ENCODE measurements at places on chromosomes 7 and 10.

DNA sequence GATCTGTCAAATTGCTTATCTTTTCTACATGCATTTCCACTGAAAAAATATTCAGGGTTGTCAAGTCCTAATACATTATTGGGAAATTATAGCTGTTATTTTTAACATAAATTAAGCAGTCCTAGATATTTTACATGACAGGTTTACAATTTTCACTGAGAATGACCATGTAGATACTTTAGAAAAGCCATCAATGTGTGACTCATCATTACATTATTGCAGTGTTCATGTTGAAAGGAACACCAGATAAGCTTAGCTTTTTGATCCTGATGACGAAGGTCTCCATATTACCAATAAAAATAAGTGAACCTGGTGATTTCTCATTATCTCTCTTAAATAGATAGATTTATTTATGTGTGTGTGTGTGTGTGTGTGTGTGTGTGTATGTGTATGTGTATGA lies 529.5 kb upstream of the PCDH15 start:
- DNase-seq: no peak

- peak; percentile 43 for DNase-seq
Measured at GRCh38 chr10:19815731-19816410, 361 bp upstream of the PLXDC2 start.

GRCh38 chr10:32131388-32131787 lies 75.2 kb upstream of the KIF5B start:
- no peak for DNase-seq

GRCh38 chr10:71584902-71585563 lies 134.5 kb downstream of the C10orf105 start:
- no peak for DNase-seq

GRCh38 chr10:78570633-78571235 lies 498.0 kb upstream of the ZMIZ1 start:
- no peak for DNase-seq

DNA sequence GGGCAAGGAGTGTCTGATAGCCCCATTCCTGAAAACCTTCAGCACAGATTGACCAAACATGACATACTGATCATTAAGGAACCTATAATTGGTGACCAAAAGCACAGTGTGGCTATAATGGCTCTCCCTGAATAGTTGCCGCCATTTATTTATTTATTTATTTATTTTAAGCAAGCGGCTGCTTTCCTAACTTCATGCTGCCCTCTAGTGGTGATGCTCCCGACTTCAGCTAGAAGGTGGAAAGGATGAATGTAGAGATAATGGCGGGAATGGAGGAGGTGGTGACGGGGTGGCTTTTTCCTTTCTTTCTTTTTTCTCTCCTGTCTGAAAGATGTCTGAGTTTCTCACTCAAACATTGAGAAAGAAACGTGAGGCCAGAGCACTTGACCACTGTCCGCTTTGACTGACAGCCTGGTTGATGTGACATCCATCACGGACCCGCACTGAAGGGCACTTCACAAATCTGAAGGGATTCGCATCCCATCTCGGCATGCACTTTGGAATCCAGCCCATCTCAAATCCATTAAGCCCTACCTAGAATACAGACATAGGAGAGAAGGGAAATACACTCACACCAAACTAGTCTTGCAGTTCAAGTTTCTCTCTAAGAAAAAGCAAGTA lies 1090.1 kb downstream of the KCNMA1 start:
- peak; percentile 55 for DNase-seq

- DNase-seq: no peak
Measured at GRCh38 chr7:73892003-73892999, 31.3 kb downstream of the TMEM270 start.

DNA sequence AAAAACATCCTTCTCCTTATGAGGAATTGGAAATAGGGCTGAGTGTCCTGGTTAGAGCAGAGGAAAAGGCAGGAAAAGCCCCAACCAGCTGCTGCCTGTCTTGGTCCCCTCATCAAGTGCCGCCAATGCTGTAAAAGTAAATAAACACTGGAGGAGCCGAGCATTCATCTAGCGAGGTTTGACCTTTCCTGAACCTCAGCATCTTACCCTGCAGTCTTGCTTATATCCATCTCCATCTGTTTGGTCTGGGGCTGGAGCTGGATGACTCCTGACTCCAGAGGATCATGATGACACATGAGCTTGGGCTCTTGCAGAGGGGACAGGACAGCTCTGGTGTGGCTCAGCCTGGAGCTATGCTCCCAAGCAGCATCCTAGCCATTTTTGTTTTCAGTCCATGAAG lies 501.1 kb downstream of the TNS3 start:
- no peak for DNase-seq

DNA sequence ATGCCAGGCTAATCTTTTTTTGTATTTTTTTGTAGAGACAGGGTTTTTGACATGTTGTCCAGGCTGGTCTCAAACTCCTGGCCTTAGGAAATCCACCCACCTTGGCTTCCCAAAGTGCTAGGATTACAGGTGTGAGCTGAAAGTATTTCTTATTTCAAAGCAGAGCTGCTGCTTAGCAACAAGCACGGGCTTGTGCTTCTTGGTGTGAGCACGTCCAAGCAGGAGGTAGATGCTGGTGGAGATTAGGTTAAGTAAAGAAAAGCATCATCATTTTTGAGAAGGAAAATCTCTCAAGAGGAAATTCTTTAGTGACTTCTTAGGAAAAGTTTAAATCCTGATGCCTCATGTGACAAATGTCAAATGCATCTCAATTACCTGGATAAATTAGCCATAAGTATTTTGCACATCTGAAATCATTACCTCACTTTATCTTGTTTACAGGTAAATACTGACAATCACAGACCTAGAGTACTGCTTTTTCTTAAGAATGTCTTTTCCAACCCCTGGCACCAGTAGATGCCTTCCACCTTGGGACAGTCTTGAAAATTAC lies 431.8 kb upstream of the FZD8 start:
- no peak for DNase-seq

DNA sequence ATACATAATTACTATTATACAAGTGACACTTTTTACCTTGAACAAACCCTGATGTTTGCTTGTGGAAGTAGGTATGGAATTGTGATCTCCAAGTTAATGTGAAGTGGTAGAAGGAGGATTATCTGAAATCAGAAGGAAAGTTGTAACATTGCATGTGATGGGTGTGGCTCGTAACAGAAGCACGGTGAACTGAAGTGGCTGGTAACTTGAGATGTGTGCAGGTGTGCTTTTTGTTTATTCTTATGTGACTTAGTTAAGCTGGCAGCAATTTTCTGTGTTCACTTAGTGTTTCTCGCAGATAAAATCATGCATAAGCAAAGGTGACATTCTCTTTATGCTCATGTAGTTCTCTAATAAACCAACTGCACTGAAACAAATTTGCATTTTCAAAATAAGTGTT lies 82.3 kb downstream of the ZEB1 start:
- DNase-seq: no peak

DNA sequence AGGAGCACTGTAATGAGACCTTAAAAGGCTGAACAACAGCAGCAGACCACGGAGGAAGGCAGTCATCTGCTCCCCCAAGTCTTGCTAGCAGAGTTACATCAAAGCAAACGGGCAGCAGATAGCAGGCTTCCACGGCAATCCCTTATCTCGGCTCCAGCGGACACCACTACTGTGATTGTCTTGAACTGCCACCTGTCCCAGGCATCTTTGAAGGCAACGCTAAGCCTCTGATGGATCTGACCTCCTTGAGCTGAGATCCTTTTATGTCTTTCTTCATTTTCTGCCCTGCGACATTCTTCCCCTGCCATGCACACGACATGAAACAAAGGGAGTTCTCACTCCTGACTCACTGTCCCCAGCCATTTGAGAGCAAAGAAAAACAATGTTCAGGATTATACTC lies 111.7 kb downstream of the GLI3 start:
- no peak for DNase-seq

DNA sequence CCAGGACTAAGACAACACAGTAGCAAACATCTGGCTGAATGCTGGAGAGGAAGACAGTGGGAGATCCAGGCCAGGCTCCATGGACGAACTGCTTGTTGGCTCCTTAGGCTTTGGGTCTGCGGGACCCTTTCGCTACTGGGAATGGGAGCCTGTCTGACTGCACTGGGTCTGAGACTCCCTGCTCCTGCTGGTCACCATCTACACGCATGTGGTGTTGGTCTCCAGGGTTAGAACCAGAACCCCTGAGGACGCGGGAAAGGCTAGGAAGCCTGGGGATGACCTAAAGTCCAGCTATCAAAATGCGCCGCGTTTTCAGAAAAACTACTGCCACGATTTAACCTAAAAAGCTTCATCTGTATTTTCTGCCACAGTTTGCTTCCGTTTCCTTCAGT lies 817 bp upstream of the DNAJB6 start:
- DNase-seq: no peak

GRCh38 chr10:11724938-11725776 lies 17.0 kb upstream of the ECHDC3 start:
- DNase-seq: peak; percentile 48

- no peak for DNase-seq
Measured at GRCh38 chr7:4769761-4770160, 5.7 kb upstream of the AP5Z1 start.

GRCh38 chr7:97043281-97043680 lies 18.6 kb upstream of the DLX5 start:
- DNase-seq: no peak

DNA sequence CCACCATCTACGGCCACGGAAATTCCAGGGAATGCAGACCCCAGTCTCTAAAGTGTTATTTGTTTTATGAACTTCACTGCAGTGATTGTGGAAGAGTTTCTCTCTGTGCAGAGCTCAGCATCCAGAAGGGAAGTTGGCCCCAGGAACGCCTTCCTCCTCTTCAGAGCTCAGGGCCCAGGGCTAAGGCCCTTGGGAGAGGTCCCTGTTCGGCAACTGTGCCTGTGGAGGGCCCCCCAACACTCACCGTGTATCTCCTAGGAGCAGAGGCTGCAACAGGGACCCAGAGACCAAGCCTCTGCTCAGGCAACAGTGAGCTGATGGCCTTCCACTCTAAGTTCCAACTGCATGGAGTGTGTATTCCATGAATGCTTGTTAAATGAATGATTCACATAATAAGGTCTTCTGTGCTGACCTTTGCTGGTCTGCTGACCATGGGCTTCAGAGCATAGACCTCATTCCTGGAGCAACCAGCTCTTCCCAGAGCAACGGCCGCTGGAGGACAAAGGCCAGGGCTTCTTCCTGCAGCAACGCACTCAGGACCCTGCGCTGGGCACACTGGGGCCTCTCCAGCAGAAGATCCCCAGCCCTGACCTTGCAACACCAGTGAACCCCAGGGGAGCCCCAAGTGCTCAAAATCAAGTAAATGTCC lies 7.7 kb downstream of the DIP2C start:
- no peak for DNase-seq

DNA sequence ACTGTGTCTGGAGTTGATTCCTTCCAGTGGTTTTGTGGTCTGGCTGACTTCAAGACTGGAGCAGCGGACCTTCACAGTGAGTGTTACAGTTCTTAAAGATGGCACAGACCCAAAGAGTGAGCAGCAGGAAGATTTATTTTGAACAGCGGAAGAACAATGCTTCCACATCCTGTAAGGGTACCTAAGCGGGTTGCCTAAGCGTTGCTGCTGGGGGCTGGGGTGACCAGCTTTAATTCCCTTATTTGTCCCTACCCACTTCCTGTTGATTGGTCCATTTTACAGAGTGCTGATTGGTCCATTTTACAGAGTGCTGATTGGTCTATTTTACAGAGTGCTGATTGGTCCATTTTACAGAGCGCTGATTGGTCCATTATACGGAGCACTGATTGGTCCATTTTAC lies 13.2 kb downstream of the AKR1B15 start:
- no peak for DNase-seq

- no peak for DNase-seq
Measured at GRCh38 chr7:133980804-133981203, 146.3 kb upstream of the LRGUK start.

DNA sequence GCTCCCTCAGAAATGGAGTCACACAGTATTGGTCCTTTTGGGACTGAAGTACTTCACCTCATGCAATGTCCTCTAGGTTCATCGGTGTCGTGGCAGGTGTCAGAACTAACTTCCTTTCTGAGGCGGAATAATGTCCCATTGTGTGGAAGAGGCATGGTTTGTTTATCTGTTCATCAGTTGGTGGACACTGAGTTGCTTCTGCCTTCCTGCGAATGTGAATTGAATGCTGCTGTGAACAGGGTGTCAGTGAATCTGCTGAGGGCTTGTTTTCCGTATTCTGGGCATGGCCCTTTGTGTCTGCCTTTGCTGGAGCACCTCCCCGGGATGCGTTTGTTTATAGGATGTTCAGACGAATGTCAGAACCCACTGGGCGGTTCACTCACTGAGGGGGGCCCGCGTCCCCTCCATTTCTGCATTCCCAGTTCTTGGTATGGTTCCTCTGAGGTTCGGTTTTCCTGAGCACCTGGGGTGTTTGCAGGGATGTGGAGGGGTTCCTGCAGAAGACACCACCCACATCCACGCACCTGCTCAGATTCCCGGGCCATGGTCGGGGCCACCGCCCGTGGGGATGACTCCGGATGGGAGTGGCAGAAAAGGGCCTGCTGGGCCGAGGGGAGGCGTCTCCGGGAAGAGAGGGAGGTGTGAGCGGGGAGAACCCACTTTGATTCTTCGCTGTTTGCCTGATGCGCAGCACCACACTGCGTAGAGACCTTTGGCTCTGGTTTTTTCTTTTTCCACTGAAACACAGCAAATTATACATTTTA lies 33.1 kb downstream of the CHST12 start:
- peak; percentile 17 for DNase-seq

- DNase-seq: no peak
Measured at GRCh38 chr10:112307358-112308124, 24.3 kb downstream of the TECTB start.

- DNase-seq: no peak
Measured at GRCh38 chr7:55193245-55193644, 171.9 kb upstream of the LANCL2 start.

DNA sequence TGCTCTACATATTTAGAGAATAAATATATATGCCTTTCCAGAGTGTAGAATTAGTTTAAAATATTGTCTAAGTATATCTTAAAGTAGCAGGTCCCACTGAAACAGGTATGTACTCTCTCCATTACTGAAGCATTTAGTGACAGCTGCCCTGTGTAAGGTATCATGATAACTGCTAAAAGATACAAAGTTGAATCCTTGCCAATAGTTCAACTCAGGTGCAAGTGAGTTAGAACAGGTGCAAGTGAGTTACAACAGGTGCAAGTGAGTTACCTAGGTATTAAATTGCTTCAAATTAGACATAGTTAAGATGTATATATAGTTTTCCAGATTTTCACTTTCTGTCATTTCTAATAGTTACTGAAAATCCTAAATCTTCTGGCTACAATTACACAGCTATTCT lies 119.1 kb downstream of the CNOT4 start:
- no peak for DNase-seq

- peak; percentile 27 for DNase-seq
Measured at GRCh38 chr10:99658622-99659030, 683 bp upstream of the ENTPD7 start.

Measured in frontal cortex (tissue), 4 donors.